ENCODE measurements at places on chromosomes 6 and 20.

DNA sequence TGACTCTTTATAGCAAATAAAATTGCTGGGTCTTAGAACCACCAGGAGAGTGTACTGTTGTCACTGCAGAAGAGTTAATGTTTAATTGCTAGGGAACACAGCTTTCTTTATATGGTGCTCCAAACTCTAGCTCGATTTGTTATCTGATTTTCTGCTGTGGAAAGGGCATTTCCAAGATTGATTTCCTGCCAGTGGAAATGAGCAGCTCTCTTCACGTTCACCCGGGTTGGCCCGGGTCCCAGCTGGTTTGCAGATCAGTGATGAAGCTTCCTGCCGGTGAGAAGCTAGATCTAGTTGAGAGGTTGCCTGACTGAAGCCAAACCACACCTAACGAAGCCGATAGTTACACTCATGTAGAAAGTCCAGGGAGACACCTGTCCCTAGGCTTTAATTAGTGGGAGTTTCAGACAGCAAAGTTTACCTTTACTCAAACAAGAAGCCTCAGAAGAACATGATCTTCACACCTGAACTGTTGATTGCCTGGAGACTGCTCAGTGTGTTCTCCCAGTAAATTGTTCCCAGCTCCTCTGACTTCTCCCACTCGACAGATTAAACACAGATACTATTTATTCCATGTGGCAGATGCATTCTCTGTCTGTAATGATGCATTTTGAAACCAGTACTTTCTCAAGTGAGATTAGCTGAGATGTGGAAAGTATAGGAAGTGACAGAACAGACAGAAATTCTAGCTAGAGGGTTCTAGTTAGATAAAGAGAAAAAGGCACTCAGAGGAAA lies 27.8 kb downstream of the PAQR8 start:
- DNase-seq = no peak

DNA sequence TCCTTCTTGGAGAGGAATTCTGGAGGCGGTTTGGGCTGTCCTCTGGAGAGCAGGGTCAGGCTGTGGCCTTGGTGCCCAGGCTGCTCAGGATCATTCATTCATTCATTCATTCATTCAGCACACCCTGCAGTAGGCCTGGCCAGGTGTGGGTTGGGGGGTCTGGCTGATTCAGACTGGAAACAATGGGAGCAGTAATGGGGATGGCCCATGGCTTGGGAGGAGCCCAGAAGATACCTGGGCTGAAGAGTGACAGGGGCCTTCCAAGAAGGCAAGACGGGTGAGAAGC lies 31.5 kb downstream of the TOX2 start:
- no peak for DNase-seq

- DNase-seq = no peak
These were observed 173.9 kb downstream of the LMBRD1 start for GRCh38 chr6:69622924-69623323.

DNA sequence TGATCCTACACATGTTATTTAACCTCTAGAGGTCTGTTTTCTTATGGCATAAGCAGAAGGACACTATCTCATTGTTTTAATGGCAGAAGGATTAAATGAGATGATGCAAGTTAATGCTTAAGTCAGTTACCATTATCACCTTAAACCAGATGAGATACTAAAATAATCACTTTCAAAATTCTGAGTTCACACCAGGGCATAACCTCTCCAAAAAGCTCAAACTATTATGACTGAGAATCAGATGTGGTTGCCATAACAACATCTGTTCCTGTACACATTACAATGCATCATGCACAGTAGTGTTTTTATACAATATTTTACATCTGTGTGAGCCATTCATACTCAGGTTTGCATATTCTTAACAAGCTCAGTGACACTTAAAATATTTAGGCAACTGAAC lies 10.2 kb downstream of the ADNP start:
- DNase-seq = no peak

- no peak for DNase-seq
These were observed 217.3 kb downstream of the TBXT start for GRCh38 chr6:165950316-165950715.

- DNase-seq = no peak
These were observed 203.8 kb upstream of the LRFN2 start for GRCh38 chr6:40791004-40791403.

- no peak for DNase-seq
These were observed 7.2 kb upstream of the HDAC2 start for GRCh38 chr6:113978084-113978675.
